ENCODE measurements at places on chromosomes 7 and 10. TPM values are rescaled to one million over a fixed set of nuclear protein-coding genes. Genes with fewer than 3 reads are reported as not detected.

GRCh38 chr7:97174303-97174702 lies 56.8 kb downstream of the SDHAF3 start:
- peak; percentile 46 for DNase-seq
- no peaks in the 10 kb centered on the region for H3K36me3 ChIP-seq
- no peak overlapping the region for H3K27ac ChIP-seq
- H3K27me3 ChIP-seq: no peaks in the 10 kb centered on the region
- no peak overlapping the region for H3K4me3 ChIP-seq
- H3K4me1 ChIP-seq: peaks cover 3% of the 10 kb centered on the region

PTPRN2 gene
- not detected for total RNA-seq

GRCh38 chr10:11104772-11105675 lies 87.4 kb downstream of the CELF2 start:
- DNase-seq: no peak
- no peaks in the 10 kb centered on the region for H3K36me3 ChIP-seq
- H3K27me3 ChIP-seq: no peaks in the 10 kb centered on the region
- H3K4me1 ChIP-seq: no peaks in the 10 kb centered on the region
- H3K27ac ChIP-seq: no peak overlapping the region

- no peak overlapping the region for H3K4me3 ChIP-seq
- H3K4me1 ChIP-seq: no peaks in the 10 kb centered on the region
- no peak for DNase-seq
These were observed 48.0 kb upstream of the BHLHA15 start for GRCh38 chr7:98163269-98163668.

NRCAM gene
- total RNA-seq: 11.0 TPM

- no peaks in the 10 kb centered on the region for H3K4me1 ChIP-seq
- H3K4me3 ChIP-seq: no peak overlapping the region
- no peak for DNase-seq
- peaks cover 10% of the 10 kb centered on the region for H3K27me3 ChIP-seq
- H3K27ac ChIP-seq: no peak overlapping the region
- no peaks in the 10 kb centered on the region for H3K36me3 ChIP-seq
These were observed 53.6 kb downstream of the INSIG1 start for GRCh38 chr7:155351120-155351870.

ZNF862 gene
- 2.9 TPM for total RNA-seq

DNA sequence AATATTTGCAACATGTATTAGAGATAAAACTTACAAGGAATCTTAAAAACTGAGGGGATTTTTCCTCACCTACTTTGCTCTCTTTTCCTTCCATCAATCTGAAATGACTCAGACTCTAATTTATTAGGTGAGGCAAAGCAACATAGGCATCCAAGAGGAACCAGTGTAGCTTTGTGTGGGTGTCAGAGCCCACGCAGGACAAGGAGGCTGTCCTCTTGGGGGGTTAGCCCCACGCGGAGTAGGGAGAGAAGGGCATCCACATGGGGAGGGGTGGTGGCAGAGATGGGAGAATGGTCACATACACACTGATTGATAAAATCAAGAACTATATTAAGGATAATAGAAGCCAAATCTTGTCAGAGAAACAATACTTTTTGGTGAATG lies 33.8 kb upstream of the ARMS2 start:
- no peaks in the 10 kb centered on the region for H3K27me3 ChIP-seq
- peak overlapping the region; percentile 72 for H3K27ac ChIP-seq
- DNase-seq: peak; percentile 42
- H3K4me1 ChIP-seq: peaks cover 53% of the 10 kb centered on the region

EMX2 gene
- total RNA-seq: 13.4 TPM
